ENCODE measurements at places on chromosomes 2 and 18.

GRCh38 chr2:235897992-235898391 lies 270.2 kb downstream of the GBX2 start:
- no peak for DNase-seq

- DNase-seq = no peak
Observed at GRCh38 chr2:200578778-200579177, 7.0 kb upstream of the AOX1 start.

DNA sequence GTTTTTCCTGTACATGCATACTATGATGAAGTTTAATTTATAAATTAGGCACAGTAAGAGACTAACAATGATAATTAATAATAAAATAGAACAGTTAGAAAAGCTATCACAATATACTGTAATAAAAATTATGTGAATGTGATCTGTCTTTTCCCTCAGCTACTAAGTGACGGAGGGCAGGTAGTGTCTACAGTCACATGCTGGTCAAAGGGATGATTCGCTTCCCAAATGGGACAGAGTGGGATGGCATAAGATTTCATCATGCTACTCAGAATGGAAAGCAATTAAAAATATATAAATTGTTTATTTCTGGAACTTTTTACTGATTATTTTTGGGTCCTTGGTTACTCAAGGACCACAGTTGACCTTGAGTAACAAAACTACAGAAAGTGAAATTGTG lies 71.5 kb downstream of the DAW1 start:
- DNase-seq = no peak

GRCh38 chr2:196464311-196464710 lies 175.2 kb upstream of the CCDC150 start:
- DNase-seq = no peak

GRCh38 chr2:102621630-102622029 lies 2.3 kb downstream of the SLC9A2 start:
- DNase-seq = no peak

- peak; percentile 72 for DNase-seq
Observed at GRCh38 chr2:129849559-129850160, 129.8 kb upstream of the RAB6C start.

DNA sequence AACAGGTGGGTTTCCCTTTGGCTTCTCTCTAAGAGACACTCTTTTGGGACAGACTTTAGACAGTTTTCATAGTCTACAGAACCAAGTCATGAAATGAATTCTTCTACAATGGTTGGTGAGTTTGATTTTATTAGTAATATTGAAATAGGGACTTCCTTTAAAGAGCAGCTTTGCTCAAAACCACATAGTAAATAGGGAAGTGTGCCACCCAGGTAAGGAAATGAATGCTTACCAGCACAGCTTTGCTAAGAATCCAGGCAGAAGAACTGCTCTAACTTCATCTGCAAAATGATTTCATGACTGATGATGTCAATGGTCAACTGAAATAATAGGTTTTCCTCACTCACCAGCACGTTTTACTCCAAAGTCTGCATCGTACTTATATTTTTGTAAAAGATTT lies 89.2 kb downstream of the NYAP2 start:
- DNase-seq = no peak

Data from AG08395 (cell line).